ENCODE measurements at places on chromosomes 13 and 19.

DNA sequence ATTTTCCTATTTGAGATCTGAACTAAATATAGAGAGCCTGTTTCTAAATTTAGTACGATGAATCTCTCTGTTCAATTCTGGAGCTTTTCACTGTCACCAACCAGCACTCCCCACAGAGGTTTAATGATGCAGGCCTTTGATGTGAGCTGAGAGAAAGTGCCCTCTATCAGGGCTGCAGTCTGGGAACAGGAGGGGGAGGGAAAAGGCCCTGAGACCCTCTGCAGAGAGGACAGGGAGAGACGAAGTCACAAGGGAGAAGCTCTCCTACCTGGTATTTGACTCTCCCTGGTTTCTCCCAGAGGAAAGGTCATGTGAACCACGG, 206.8 kb upstream of the SOX1 start:
- no peak for DNase-seq

GRCh38 chr13:113741191-113741668, 17.8 kb upstream of the TMEM255B start:
- DNase-seq, result no peak

- peak; percentile 34 for DNase-seq
Measured at GRCh38 chr13:47484548-47484947, 516.5 kb downstream of the SUCLA2 start.

DNA sequence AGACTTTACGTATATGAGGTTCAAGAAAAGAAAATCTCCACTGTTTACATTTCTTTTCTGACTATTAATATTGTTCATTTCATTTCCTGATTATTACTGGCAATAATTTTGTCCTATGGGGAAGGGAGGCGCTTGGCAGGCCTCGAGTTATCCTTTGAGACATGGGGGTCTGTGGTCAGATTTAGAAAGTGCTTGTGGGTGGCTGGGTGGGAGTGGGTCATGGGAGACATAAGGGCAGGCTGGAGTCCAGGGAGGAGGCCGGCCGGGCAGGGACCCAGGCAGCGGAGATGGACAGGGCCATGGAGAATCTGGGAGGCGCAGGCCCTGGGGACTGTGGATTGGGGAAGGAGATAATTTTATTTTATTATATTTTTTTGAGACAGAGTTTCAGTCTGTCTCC, 40.1 kb downstream of the LTBP4 start:
- no peak for DNase-seq

DNA sequence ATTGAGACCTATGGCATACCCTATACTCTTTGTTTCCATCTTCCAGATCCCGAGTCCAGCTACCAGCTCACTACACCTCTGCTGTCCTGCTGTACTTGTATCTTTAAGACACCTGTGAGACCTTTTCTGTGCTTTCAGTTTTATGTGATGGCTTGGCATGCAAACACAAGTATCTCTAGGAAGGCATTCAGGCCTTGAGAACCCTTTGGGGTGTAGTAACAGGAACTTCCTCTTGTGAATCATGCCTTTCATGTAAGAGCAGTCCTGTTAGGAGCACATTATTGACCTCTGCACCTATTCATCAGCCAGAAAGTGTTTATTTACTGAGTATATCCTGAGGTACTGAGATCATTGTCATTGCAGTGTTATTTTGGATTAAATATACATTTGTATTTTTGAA, 87.0 kb upstream of the HTR2A start:
- DNase-seq, result no peak

DNA sequence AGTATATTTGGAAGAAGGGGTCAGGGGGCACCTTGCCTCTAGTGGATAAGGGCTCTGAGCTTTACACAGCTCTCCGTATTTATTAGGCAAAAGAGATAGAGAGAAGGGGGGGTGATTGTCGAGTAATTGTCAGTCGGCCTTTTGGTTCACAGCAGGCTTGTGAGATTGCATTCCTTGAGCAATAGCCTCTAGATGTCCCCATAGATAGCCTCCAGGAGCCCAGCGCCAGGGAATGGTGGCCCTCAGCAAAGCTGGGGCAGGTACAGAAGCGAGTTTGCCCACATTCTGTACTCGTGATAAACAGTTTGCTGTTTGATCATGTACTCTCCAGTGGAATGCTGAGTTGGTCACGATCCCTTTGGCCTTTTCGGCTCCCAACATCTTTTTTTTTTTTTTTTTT, 4.6 kb downstream of the ZNF613 start:
- DNase-seq, result no peak

- DNase-seq, result peak; percentile 41
Measured at GRCh38 chr13:30906411-30907051, 460 bp downstream of the MEDAG start.

GRCh38 chr13:22175815-22176214, 504.9 kb downstream of the FGF9 start:
- no peak for DNase-seq

DNA sequence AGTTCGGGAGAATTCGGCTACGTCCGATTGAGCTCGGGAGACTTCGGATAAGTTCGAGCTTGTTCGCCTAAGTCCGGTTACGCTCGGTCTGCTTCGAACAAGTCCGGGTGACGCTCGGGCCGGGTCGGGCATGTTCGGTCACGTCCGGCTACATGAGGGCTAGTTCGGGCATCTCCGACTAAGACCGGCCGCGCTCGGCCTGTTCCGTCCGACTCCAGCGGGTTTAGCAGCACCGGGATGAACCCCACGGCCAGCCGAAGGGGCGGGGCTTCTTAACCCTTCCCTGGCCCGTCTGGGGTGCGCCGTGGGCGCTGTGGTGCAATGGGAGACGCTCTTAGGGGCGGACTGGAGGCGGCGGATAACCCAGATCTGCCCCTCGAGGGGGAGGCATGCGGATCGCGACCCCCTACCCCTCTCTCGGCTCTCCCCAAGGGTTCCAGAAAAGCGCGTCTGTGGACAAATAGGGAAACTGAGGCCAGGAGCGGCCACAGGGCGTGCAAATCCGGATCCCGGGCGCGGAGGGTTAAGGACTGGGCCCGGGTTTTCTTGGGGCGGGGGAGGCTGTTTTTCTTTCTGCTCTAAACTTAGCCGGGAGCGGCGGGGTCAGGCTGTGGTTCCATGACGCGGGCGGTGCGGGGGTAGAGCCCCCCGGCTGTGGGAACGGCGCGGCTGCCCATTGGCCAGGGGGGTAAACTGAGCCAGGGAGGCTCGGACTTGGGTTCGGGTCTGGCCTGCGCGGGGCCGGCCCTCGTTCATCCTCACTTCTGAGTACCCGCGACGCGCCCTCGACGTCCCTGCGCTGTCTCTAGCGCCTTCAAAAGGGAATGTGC, 1.5 kb downstream of the PDE4C start:
- DNase-seq, result peak; percentile 99

- no peak for DNase-seq
Measured at GRCh38 chr13:41136396-41137031, 3.9 kb upstream of the KBTBD6 start.

DNA sequence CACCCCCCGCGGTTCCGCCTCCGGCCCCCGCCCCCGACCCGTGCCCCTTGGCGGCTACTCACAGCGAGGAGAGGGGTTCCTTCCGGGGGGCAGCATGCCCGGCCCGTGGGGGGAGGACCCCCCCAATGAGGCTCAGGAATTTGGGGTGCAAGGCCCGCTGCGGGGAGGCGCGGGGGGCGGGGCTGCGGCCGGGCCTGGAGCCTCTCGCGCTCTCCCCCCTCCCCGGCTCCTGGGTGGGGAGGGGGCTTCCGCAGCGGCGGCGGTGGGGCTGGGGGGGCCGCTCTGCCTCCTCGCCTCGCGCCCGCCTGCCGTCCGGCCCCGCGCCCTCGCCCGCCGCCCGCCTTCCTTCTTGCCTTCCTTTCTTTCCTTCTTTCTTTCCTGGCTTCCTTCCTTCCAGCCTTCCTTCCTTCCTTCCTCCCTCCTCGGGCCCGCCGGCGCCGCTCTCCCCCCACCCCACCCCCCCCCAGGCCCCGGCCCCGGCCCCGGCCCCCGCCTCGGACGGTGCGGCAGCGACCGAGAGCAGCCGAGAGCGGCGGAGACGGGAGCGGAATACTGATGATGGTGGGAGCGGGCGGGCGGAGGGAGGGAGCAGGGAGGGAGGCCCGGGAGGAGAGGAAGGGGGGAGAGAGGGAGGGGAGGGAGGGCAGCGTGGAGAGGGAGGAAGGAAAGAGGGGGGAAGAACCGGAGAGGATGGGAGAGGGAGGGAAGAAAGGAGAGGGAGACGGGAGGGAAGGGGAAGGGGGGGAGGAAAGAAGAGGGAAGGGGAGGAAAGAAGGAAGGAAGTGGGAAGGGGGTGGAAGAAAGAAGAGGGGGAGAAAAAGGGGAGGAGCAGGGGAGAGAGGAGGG, at the start of gene LRRC4B:
Gene LRRC4B (minus strand): TSS at position 554 of the 846 bp plus-strand sequence. CDS start 19,597 bp downstream, outside the sequence.
- no peak for DNase-seq

GRCh38 chr13:76466043-76466442, 420.2 kb downstream of the KCTD12 start:
- DNase-seq, result no peak

- DNase-seq, result peak; percentile 95
Measured at GRCh38 chr13:27953676-27954405, 15.3 kb downstream of the CDX2 start.

Data from AG20443 (cell line).